ENCODE measurements at places on chromosomes 11 and 22.

- DNase-seq: no peak
These were observed 2.4 kb downstream of the LGR4 start for GRCh38 chr11:27470166-27470565.

GRCh38 chr22:17724241-17724640, 50.0 kb downstream of the BID start:
- DNase-seq: no peak

DNA sequence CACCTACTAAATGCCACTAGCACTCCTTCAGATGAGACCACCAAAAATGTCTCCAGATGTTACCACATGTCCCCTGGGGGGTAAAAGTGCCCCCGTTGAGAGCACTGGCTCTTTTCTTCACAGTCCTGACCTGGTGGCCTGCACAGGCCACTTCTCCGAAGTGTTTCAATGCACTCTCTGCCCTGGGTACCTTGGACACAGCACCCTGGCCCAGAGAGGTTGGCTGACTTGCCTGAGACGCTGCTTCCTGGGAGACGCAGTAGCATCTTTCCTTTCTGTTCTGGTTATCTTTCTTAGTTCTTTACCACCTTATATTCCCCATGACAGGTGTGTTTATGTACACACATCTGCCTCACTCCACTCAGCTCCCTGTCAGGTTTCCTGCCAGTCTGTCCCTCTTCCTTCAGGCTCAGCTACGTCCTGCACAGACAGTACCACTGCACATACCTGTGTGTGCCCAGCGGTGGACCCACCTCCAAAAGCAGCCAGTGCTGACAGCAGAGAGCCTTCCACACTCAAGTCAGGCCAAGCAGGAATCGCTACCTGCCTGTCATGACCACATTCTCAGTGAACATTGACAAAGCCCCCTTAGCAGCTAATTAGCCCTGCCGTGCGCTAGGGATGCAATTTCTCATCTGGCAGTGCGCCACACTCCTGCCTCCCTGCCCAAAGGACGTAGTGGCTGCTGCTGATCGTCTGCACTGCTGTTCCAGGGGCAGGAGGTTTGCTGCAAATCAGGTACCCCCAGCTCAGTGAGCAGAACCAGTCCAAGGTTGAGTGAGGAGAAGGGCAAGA, 39.0 kb downstream of the FAM83F start:
- DNase-seq: no peak

DNA sequence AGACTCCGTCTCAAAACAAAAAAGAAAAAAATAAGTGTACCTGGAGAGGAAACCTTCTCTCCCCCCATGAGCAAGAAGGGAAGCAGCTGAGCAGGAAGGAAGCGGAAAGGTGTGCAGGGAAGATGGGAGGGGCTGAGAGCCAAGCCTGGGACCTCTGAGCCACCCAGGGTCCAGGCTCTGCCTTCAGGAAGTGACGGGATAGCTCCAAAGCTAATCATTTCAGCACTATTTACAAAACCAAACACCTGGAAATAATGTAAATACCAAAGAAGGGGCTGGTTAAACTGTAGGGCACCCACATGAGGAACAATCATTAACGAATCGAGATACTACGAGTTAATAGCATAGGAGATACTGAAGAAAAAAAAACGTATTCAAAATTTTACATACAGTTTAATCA, 27.9 kb downstream of the ARRB1 start:
- DNase-seq: no peak

DNA sequence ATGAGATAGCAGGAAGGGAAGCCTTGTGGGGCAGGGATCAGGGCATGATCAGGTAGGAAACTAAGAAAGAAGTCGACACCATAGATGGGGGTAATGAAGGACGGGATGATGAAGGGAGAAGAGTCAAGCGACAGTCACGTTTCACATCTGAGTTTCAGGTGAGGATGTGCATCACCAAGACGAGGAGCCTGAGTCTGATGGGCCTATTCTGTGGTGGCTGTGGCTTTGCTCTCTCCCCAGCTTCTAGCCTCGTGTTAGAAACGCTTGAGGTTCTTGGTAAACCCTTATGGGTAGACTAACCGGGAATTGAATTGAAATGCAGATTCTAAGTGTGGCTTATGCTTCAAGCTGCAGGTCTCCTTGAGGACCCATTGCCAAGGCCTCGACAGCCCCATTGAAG, 45.6 kb upstream of the LMO1 start:
- no peak for DNase-seq

DNA sequence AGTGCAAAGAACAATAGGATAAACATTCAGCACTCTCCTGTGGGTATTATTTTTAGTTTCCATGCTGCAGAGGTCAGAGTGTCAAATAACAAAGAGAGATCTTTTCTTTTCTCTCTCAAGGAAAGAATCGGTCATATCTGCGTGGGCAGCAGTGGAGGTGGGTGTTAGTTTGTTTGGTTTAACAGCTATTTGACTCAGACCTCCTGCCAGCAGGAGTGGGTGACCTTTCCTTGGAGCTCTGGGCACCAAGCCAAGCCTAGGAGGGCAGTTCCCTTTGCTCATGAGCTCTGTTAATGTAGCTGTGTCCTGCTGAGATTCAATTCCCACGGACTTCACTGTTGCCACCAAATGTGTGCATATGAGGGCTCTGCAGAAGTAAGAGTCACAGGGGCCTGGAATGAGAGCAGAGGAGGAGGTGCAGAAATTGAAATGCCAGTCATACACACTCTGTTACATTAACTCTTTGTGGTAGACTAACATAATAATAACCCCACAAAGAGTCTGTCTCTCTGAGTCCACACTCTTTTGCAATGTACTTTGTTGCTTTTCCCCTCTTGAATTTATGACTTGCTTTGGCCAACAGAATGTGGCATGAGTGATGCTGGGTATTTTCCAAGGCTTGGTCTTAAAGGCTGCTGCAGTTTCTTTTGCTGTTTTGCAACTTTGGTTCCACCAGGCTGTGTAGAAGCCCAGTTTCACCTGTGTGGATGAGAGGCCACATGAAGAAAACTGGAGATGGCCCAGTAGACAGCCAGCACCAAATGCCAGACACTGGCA, 76.0 kb upstream of the GRK3 start:
- peak; percentile 44 for DNase-seq

GRCh38 chr11:115324581-115325432, 179.4 kb downstream of the CADM1 start:
- peak; percentile 1 for DNase-seq

DNA sequence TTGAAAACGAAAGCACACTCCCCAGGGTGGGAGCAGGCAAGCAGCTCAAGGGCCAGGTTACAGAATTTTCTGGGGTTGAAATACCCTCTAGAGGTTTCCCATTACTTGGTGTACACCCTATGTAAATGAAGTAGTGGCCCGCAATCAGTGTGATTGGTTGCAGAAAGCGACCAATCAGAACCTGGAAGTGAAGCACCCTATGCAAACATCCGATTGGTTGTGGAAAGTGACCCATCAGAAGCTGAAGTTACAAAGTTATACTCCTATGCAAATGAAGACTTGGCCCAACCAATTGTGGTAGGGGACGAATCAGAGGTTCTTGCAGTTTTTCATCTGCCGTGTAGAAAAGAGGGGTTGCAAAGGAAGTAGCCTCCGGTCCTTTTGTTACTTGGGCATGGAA, 19.2 kb downstream of the PRR5 start:
- no peak for DNase-seq

GRCh38 chr22:23414727-23415489, 165.2 kb downstream of the IGLL1 start:
- DNase-seq: no peak

DNA sequence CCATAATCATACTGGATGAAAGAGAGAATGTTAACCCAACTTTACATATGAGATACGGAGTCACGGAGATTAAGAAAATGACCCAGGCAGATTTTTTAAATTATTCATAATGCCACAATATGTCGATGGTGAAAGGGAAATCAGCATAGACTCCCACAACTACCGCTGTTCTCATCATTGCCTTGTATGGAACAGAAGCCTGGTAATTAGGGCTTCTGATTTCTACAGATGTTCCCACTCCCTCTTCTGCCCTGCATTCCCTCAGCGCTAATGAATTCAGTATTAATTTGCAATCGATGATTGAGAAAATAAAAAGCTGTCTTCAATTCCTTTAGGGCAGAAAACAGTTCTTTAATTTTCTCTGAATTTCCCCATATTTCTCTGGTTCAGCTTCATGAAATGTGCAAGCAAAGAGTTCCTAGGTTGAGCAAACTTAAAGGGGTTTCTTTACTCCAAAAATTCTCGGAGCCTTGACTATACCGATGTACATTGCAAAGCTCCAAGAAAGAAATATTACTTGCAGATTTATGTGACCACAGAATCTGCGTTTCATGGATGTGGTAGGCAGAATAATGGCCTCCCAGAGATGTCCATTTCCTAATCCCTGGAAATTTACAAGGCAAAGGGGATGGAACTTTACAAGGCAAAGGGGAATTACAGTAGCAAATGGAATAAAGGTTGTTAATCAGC, 134.9 kb upstream of the ZC3H12C start:
- DNase-seq: no peak

GRCh38 chr22:20010307-20011122, 6.1 kb downstream of the ARVCF start:
- no peak for DNase-seq

GRCh38 chr22:17191163-17191784, 28.0 kb downstream of the ADA2 start:
- DNase-seq: no peak

DNA sequence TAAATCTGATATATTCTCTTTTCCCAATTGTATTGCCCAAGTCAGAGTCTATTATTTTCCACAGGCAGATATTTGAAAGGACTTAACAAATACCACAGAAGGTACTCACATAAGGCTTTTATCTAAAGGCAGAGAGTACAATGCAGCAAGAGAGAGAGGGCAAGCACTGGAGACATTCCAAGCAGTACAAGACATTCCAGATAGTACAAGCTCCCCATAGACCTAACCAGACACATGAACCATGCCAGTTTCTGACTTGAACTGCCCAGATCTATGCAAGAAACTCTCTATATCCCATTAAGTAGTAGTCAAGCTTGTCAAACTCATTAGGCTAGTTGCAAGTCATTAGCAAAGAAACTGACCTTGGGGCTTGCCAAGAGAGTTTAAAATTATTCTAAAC, 11.2 kb upstream of the MS4A6E start:
- no peak for DNase-seq

DNA sequence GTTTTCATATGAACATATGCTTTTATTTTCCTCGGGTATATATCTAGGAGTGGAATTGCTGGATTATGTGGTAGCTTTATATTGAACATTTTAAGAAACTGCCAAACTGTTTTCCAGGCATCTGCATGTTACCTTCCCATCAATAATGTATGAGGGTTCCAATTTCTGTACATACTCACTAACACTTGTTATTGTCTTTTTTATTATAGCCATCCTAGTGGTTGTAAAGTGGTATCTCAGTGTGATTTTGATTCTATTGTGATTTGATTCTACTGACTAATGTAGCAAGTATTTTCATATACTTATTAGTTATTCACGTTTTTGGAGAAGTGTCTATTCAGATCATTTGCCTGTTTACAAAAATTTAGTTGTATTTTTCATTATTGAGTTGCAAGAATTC, 2.0 kb downstream of the ANO5 start:
- DNase-seq: no peak

DNA sequence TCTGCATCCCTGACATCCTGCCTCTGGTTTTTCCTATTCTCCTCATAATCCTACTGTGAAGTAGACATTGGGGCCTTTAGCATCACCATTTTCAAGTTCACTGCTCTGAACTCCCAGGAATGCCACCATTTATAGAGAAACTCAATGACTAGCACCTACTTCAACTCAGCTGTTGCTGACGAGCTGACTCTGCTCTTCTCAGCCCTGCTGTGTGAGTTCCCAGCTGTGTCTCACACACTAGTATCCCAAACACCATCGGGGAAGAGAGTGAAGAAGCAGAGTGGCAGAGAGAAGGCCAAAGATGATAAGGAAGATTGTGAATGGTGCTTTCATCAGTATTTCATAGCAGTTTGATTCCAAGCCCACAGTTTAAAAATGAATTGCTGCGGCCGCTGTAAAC, 71.9 kb downstream of the PLEKHA7 start:
- no peak for DNase-seq

DNA sequence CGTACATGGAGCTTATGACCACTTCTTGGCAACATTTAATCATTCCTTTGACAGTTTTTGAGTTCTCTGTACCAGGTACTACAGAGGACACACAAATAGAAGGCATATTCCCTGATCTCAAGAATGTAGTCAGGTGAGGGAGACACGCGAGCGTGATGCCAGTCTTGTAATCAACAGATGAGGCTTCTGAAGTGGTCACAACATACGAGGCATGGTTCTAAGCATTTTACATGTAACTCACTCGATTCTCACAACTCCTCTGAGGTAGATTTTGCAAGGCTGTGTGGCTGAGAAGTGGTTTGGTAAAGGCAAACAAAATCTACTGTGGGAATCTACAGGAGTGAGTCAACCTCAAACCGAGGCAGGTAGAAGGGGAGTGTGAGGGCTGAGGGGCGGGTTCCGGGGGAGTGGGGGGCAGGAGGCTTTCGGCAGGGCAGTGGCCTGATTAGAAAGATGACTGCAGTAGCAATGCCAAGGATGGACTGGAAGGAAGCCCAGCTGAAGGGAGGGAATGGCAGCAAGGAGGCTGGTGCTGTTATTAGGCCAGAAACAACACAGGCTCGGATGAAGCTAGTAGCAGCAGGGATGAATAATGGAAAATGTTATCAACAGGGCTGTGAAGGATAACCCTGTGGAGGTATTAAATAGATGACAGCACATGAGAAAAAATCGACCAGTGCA, 63.8 kb downstream of the ST14 start:
- DNase-seq: no peak

DNA sequence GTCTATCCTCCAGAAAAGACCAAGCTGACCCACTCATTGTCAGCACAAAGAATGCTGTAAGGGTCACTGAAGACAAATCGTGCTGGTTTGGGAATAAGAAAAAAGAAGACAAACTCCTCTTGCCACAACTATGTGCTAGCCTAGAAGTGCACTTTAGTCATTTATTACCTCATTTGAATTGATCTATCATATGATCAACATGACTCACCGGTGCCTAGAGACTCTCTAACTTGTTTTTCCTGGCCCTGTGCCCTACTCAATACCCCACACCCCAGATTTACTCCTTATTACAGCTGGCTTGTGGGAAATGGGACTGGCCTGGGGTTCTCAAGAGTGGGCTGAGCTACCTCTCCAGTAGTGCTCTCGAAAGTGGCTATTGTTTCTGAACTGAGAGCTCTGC, 35.9 kb upstream of the HORMAD2 start:
- no peak for DNase-seq

GRCh38 chr11:120613264-120614226, 102.0 kb downstream of the GRIK4 start:
- DNase-seq: no peak

- DNase-seq: no peak
These were observed 72.5 kb downstream of the MICAL2 start for GRCh38 chr11:12182676-12183541.

- DNase-seq: peak; percentile 33
These were observed 5.9 kb upstream of the GRAMD4 start for GRCh38 chr22:46614025-46614931.

DNA sequence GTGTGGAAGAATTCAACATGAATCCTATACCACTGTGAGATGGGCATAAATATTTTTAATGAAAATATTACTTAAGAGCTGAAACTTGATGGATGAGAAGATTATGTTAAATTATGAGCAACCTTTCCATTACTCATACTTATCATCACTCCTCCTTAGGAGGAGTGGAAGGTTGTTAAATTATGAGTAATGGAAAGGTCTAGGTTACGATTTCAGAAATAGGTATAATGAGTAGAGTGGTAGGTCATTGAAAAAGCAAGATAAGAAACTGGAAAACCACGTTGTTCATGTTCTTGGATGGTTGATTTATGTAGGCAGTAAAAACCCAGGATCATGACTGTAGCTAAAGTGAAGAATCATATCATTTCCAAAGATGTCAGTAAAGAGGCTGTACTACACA, 973.2 kb upstream of the RAG2 start:
- DNase-seq: no peak

Measured in stimulated activated CD4-positive, alpha-beta T cell treated with anti-CD3 and anti-CD28 coated beads, Interleukin-4, amount 100 ng/mL, for 48 hours (primary cell).